ENCODE measurements at places on chromosomes 13 and 19. TPM values are rescaled to one million over a fixed set of nuclear protein-coding genes. Genes with fewer than 3 reads are reported as not detected.

DNA sequence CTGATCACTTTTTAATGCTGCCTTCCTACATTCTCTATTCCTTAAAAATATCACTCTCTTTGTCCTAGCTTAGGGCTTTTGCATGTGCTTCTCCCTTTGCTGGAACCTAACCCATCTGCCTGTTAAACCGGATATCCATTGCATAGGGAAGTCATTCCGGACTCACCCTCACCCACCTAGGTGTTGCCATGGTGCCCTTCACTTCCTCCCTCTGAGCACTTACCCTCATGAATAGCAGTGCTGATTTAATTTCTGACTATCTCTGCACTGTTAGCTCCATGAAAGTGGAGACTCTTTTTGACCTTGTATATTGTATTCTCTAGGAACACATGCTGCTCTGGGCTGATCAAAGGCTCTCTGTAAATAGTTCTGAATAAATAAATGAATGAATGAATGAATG lies 401.9 kb downstream of the PCDH20 start:
- no peak for DNase-seq

GRCh38 chr19:15641901-15642491 lies 1.3 kb downstream of the CYP4F3 start:
- DNase-seq, result no peak

ZNF154 gene
- total RNA-seq, result 4.8 TPM

GRCh38 chr19:4357095-4357797 lies 13.9 kb downstream of the MPND start:
- no peak for DNase-seq

DNA sequence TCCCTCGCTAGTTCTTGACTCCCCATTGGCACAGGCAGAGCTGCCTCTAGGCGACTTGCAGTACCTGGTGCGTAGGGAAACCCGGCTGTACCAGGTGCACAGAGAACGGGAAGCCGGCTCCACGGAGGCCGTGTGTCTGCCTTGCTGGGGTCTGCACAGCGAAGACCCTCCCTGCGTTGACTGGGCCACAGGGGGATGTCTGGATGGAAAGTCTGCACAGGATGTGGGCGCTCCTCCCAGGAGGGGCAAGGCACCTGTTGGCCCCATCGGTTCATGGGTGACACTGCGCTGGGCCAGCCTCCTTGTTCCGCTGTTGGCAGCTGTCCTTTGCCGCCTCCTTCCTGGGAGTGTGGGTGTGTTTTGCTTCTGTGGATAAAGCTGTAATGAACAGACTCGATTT lies 138.3 kb downstream of the TEX29 start:
- DNase-seq, result no peak

MEDAG gene
- total RNA-seq, result 5.9 TPM

CILP2 gene
- total RNA-seq, result 0.08 TPM

DNA sequence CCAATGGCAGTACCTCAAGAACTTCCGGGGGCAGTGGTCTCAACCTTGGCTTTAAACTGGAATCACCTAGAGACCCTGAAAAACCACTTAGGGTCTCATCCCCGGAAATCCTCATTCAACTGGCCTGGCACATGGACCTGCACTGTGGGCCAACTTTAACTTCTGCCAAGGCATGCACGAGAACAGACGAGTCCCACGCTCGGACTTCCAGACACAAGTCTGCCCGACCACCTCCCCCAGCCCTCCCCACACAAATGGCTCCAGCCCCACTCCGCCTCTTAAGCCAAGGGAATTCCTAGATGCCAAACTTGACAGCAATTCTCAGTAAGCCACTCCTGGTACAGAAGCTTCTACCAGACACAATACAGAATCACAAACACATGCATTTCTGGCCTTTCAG lies 114.0 kb downstream of the STK24 start:
- DNase-seq, result peak; percentile 18

GSX1 gene
- total RNA-seq, result not detected

GRCh38 chr19:7748756-7749155 lies 1.4 kb upstream of the CD209 start:
- DNase-seq, result no peak

GRCh38 chr19:18932216-18932841 lies 8.7 kb downstream of the HOMER3 start:
- DNase-seq, result peak; percentile 78

TEX30 gene
- total RNA-seq, result 8.1 TPM

ZNF567 gene
- 3.8 TPM for total RNA-seq

GRCh38 chr19:34317311-34317927 lies 47.6 kb upstream of the GPI start:
- DNase-seq, result no peak

GRCh38 chr19:5121266-5122120 lies 152.6 kb downstream of the KDM4B start:
- no peak for DNase-seq

KLK4 gene
- not detected for total RNA-seq

SBSN gene
- not detected for total RNA-seq

- DNase-seq, result no peak
Measured at GRCh38 chr13:31166591-31166990, 4.9 kb upstream of the HSPH1 start.

STXBP2 gene
- total RNA-seq, result 4.5 TPM

DNA sequence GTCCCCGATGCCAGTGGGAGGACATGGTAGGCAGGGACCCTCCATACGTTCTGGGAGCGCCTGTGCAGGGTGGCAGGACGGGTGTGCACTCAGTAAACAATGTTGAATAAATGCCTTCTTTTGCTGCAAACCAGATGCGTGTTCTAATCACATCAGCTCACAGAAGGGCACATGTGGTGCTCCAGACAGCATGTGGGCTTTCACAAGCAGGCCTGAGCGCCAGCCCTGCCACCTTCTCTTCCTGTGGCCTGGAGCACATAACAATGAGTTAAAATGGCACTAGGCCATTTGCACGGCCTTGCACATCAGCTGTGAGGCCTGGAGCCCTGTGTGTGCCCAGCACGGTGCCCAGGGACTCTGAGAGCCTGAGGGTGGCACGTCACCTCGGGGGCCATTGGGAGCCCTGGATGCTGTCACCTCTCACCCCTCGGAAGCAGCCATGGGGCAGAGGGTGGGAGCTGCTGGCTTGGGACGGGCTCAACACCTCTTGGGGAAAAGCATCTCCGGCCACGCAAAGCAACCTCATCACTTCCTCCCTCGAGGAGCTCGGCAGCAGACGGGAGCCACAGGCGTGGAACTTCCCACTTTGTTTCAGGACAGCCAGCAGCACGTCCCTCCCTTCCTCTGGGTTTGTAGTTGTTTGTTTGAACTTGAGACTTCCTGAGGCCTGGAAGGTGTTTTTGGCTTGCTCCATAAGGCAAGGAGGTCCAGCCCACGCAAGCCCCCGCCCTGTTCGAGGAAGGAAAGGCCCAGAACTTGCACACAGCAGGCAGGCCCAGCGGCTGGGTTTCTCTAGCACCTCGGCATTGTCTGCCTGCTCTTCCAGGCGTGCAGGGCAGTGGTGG lies 9.8 kb downstream of the MCF2L start:
- DNase-seq, result peak; percentile 59

- DNase-seq, result no peak
Measured at GRCh38 chr13:76596216-76596615, 290.0 kb downstream of the KCTD12 start.

LGI4 gene
- total RNA-seq, result 8.4 TPM

URI1 gene
- total RNA-seq, result 43.0 TPM

GRCh38 chr13:106262886-106263285 lies 272.6 kb downstream of the EFNB2 start:
- DNase-seq, result no peak

UBE2L5 gene
- not detected for total RNA-seq

DNA sequence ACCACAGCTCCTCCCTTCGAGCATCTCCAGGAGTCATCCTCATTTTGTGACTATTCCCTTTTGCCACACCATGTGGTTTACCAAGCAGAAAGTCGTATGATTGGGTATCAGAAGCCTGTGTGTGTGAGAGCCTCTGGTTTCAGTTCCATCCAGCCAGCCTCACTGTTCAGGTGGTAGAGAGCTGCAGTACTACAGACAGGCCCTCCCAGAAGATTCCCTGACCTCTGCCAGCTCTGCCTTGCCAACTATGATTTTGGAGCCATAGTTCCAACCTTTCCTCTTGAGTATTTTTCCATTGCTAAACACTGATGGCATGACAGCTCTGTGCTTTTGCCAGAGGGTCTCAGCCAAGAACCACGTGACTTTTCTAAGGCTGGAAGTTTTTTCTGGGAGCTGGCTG lies 82.5 kb downstream of the DHRS12 start:
- DNase-seq, result peak; percentile 34
